ENCODE measurements at places on chromosomes 12 and 14.

GRCh38 chr14:88312257-88312656 lies 10.8 kb downstream of the KCNK10 start:
- no peak for DNase-seq

DNA sequence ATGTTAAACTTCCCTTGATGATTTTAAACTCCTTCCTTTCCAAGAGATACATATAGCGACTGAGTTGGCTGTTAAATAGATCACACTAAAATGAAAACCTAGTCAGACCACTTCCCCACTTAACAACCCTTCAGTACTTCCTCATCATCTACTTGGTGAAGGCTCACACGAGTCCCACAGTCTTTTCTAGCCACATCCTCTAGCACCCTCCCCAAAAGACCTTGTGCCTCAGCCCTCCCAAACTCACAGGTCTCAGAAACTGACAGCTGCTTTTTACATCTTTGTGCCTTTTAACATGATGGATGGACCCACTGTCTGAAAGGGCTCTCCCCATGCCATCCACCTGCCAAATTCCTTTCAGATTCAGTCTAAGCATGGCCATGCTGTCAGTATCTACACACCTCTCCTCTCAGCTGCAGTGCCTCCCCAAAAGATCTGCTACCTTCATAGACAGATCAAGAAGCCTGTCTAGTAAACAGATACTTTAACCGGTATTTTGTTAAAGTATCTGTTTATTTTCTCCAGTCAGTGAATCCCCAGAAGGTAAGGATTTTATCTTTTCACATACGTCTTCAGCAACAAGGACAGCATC lies 65.1 kb upstream of the GPHB5 start:
- DNase-seq, result no peak

DNA sequence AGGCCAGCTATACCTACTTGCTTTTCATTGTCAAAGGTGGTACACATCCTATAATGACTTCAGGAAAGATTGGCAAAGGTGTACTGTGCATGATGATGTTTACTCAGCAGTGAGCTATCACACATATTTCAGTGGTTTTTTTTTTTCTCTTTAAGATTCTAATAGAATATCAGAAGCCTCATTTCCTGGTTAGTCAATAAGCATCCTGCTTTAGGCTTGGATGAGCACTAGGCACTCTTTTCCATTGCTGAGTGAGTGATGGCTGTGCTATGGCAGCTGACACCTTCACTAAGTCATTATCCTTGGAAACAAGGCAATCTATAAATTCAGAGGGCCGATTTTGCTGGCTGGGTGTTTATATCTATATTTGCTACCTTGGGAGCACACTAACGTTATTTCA lies 161.1 kb upstream of the RASSF8 start:
- DNase-seq, result no peak

- no peak for DNase-seq
Observed at GRCh38 chr14:88565427-88565826, 2.6 kb downstream of the ZC3H14 start.

- no peak for DNase-seq
Observed at GRCh38 chr14:71721791-71722190, 210.4 kb upstream of the RGS6 start.

- DNase-seq, result no peak
Observed at GRCh38 chr12:121787063-121788025, 6.1 kb downstream of the RHOF start.

DNA sequence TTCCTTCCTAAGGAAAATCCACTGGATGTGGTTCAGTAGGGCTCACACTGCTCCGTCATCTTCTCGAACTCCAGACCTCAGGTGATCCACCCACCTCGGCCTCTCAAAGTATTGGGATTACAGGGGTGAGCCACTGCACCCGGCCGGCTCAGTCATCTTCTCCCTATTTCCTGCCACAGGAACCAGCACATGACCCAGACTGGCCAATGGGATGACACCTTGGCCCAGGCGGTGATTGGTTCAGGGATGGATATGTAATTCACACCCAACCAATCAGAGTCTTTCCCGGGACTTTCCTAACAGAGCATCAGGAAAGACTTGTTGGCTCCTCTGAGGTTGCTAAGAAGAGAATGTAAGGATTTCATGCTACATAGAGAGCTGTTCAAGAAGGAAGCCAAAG lies 19.2 kb upstream of the C12orf76 start:
- DNase-seq, result no peak

DNA sequence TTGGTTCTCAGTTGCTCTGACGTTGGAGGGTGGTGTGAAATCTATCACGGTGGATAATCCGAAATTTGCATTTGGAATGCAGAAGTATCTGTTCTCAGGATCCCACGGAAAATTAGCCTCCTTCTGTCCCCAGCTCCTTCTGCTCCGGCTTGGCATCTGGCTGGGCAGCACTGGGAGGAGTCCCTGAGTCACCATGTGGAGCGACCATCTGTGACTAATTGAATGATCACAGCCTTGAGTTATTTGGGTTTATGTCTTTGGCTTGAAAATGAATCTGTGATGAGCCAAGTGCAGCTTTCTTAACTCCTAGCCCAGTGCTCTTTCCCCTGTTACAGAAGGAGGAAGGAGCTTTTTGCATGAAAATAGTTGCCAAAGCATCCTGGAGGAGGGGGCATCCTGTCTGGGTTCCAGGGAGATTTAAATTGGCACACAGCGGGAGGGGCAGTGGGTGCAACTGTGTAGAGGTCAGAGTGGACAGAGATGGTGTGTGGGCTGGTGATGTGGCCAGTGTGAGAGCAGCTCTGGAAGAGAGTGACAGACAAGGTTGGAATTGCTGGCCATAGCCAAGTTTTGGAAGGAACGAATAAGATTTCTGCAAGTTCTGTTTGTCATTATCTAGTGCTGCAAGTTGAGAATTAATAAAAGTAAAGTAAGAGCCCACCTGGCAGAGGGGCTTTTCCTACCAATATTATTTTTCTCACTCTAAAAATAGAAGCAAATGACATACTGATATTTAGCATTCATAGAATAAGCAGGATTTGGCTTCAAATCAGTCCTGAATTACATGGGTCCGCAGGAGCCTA lies 74.4 kb downstream of the SLC24A4 start:
- DNase-seq, result no peak

GRCh38 chr14:74583689-74584434 lies 28.2 kb downstream of the LTBP2 start:
- no peak for DNase-seq

GRCh38 chr12:131471946-131472732 lies 238.8 kb upstream of the SFSWAP start:
- DNase-seq, result no peak

DNA sequence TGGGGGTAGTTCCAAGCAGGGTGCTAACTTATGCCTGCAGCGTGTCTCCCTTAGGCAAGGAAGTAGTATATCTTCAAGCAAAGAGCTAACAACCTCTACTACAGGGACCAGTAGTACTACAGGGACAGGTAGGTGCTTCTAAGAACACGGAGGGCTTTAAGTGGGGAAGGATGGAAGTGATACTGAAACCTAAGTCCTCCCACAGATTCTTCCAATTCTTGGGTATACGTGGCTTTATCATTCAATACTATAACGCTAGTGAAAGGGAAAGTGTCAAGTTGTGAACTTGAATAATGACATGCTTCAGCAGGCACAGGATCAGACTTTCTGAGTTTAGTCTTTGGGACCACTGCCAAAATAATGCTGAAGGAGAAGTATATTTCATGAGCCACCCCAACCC lies 241.7 kb downstream of the CEP128 start:
- no peak for DNase-seq

DNA sequence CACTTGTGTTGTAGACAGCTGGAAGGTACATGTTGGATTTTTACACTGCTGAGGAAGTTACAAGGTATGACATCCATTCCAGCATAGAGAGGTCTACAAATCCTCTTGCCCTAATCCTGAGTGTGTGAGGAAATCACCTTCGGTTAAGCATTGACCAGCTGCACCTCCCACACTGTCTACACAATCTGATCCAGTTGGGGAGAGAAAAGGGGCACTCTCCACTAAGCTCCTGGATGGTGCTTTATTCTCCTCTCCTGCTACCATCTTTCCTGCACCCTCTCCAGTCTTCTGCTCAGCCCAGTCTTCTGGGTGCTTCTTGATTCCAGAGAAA lies at the start of gene OR6J1:
TSS of gene OR6J1 (minus strand) at position 48 of the 331 bp plus-strand sequence. CDS start 9,541 bp downstream, outside the sequence.
- DNase-seq, result no peak

GRCh38 chr12:121786440-121786825 lies 7.1 kb downstream of the RHOF start:
- DNase-seq, result no peak

- no peak for DNase-seq
Observed at GRCh38 chr14:60647837-60648248, 1.4 kb downstream of the SIX1 start.

DNA sequence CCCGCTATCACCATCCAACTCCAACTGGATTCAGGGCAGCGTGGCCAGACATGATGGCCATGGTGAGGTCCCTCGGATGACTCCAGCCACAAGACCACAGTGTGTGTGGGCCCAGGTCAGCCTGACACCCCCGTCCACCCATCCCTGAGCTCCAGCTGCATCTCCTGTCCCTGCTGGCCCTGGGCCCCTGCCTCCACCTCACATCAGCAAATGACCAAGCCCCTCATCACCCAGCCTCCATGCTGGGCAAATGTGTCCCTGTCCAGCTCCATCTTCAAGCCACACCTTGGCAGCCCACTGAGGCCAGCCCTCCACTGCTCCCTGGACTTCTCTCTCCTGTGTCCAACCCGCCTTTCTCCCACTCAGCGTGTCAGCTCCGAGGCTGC lies 3.2 kb downstream of the GPR132 start:
- DNase-seq, result no peak

- DNase-seq, result no peak
Observed at GRCh38 chr14:23877538-23878180, 75.9 kb upstream of the DHRS4 start.

GRCh38 chr12:38137716-38138115 lies 178.9 kb upstream of the ALG10B start:
- no peak for DNase-seq

DNA sequence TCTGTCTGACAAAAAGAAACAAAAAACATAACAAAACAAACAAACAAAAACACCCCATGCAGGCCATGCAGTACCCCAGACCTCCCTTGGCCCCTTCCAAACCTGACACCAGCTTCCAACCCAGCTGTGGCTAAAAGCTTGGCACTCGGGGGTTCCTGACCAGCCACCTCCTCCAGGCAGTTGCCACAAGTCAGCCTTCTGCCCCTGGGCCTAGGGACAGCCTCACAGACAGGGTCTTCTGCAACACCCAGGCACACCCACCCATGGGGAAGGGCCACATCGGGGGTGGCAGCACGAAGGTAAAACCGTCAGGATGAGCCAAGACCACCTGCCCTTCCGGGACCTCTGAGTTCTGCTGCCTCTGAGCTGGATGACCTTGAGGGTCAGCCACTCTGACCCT lies 10.7 kb upstream of the TMEM119 start:
- DNase-seq, result no peak

GRCh38 chr12:88182416-88182815 lies 40.3 kb downstream of the TMTC3 start:
- no peak for DNase-seq

DNA sequence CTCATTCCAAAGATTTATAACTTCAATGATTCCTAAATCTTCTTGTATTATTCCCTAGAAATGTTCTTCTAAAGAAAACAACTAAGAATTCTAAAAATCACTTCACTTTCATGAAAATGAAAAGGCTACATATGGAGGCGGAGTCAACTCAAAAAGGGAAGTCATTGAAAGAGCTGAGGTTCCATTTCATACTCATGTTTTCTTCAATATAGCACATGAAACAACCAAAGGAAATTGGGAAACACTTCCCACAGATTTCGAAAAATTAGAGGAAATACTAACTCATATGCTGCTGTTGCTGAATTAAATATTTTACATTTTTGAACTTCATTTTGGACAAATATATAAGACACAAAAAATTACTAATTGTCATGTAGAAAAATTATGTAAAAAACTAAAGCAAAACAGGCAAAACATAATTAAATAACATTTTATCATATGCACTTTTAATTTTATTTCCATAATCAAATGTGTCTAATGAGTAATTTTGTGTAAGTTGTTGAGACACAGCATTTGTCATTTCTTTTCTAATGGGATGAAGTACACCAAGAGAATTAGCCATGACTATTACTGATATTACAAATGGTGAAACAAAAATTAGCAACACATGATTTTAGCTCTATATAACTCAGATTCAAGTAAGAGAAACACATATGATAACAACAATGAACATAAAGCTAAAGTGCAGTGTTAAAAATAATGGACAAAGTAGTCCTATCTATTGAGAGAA lies at the start of gene CD163:
TSS of gene CD163 (minus strand) at position 92 of the 730 bp plus-strand sequence. CDS start at position 5, 87 bp downstream.
- no peak for DNase-seq
